ENCODE measurements at places on chromosomes 5 and 9.

DNA sequence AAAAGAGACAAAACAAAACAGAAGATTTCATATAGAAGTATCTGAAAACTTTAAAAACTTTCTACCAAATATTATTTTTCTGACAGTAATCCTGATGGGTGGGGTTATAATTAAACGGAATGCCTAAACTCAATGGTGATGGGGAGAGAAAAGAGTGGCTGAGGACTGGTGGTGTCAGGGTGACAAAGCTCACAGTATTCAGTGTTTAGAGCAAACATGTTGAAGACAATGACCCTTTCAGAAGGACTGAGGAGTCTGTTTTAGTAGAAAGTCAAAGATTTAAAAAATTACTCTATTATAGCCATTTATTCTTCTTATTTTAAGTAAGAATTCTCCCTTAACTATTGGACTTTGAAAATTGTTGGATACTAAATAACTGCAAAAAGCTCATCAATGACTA, 1144.0 kb downstream of the TAF11L14 start:
- DNase-seq: no peak

DNA sequence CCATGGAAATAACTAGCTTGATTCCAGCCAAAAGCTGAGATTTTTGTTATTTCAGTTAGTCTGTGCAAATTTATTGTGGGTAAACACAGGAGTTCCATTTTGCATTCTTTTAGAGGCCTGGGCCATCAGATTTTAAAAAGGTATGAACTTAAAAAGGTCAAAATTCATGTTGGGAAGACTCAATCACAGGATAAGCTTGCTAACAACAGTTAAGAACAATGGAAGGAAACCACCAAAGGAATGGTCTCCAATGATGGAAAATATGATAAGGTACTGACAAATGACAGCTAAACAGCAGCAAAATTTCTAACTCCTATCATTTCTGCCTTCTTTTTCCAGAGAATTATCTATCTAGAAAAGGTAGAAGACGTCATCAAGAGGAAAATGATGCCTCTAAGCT, 16.0 kb downstream of the ABITRAM start:
- DNase-seq: no peak

DNA sequence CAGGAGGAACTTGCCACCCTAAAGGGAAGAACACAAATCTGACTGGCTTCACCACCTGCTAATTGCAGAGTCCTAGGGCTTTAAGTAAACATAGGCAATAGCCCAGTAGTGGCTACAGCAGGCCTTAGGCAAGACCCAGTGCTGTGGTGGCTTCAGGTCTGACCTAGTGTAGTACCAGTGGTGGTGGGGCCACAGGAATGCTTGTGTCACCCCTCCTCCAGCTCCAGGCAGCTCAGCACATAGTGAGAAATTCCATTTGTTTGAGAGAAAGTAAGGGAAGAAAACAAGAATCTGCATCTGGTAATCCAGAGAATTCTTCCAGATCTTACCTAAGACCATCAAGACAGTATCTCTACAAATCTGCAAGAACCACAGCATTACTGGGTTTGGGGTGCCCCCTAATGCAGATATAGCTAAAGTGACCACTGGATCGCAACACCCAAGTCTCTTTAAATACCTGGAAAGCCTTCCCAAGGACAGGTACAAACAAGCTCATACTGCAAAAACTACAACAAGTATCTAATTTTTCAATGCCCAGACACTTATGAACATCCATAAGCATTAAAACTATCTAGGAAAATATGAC, 102.6 kb upstream of the TRPM3 start:
- no peak for DNase-seq

- no peak for DNase-seq
Observed at GRCh38 chr9:72564479-72565281, 43.3 kb downstream of the TMC1 start.

DNA sequence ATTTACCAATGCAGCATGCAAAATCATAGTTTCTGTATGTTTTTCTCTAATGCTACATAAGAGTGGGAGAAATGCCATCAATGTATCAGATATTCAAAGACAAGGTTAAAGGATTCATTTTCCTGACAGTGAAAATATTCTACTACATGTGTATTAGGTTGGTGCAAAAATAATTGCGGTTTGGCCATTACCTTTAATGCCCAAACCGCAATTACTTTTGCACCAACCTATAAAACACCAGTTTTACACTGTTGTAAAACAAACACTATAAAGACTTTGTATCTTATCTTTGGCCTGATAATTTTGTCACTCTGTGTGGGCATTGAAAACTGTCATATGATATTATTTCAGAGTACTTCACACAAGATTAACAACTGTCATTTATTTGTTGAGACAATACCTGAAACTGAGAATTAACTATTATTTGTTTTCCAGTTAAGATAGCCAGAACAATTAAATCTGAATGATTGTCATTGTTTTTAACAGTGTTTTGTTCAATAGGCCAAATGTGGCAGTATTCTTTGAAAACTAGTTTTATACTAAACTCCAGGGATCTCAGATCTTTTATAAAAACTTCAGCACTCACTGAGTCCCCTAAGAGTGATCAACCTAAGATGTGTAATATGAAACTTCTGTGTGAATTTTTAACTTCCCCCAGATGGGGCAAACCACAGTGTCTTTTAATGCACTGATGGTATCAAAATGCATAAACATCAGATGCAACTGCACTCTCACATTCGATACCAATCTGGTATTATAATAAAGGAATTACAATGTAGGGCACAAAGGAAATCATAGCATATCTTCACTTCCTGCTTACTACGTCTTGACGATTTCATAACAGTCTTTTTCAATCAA, 53.8 kb upstream of the FBN2 start:
- no peak for DNase-seq

GRCh38 chr9:112091810-112092209, 83.3 kb downstream of the SUSD1 start:
- DNase-seq: no peak

GRCh38 chr9:33180526-33181184, 13.5 kb upstream of the B4GALT1 start:
- DNase-seq: no peak

- DNase-seq: no peak
Observed at GRCh38 chr9:124768750-124769548, 2.2 kb downstream of the NR6A1 start.

DNA sequence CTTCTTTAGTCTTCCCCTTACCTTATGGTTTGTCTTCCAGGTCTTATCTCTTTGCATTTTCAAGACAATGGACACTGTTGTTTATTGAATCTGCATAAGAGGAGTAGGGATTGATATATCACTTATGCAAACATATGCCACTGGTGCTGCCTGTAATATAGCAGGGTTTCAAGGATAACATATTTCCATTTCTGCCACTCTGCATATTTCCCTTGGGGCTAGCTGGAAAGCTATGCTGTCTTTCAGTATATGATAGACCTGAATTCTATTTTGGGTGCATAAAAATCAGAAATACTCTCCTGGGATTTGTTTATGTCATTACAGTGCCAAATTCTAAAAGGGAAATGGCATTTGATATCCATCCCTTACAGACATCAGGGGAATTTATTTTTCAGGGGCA, 400.2 kb downstream of the TLR4 start:
- no peak for DNase-seq

DNA sequence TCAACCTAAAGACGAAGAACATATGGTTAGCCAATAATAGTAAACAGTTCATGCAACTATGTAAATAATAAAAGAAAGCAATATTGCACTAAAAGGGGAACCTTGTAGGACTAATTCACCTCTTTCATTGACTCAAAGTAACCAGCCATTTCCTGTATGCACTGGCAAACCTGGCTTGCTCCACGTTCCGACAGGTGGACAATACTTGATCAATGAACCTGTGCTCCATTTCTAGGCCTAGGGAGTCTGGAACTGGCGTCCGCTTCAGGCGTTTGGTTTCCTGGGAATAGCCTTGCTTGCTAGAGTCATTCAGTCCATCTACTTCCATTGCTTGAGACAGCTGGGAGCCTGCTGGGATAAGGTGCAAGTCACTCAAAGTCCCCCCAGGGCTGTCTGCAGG, 41.6 kb downstream of the PTAR1 start:
- no peak for DNase-seq

DNA sequence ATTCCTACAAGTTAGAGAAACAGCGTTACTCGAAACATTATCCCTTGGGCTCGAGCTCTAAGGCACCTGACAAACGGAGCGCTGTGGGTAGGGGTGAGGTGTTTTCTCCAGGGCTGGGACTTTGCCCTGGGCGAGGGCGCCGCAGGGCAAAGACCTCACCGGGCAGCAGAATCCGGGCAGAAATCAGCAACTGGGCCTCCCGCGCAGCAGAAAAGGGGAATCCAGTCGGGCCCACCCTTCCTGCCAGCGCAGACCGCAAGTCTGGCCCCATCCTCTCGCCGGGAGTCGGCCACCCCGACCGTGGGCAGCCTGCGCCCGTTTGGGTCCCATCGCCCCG, 430 bp upstream of the MSH3 start:
- DNase-seq: no peak

GRCh38 chr9:138103849-138104206, 226.2 kb downstream of the CACNA1B start:
- DNase-seq: no peak

DNA sequence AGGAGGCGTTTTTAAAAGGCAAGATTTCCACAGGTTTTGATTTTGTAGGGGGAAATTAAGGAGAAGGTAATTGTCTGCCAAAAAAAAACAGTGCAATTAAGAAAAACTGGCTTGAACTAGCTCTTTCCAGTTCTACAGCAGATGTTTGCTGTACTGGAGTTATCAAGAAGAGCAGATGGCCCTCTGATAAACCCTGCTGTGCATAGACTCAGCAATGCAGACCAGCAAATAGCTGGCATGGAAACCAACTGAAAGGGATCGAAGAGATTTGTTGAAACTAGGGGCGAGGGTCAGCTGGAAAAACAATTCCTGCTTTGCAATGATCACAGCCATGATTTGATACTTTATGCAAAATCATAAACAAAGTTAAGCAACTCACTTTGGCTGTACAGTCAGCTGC, 17.8 kb upstream of the BHMT start:
- DNase-seq: no peak

- DNase-seq: no peak
Observed at GRCh38 chr9:110135846-110136245, 72.1 kb downstream of the C9orf152 start.

DNA sequence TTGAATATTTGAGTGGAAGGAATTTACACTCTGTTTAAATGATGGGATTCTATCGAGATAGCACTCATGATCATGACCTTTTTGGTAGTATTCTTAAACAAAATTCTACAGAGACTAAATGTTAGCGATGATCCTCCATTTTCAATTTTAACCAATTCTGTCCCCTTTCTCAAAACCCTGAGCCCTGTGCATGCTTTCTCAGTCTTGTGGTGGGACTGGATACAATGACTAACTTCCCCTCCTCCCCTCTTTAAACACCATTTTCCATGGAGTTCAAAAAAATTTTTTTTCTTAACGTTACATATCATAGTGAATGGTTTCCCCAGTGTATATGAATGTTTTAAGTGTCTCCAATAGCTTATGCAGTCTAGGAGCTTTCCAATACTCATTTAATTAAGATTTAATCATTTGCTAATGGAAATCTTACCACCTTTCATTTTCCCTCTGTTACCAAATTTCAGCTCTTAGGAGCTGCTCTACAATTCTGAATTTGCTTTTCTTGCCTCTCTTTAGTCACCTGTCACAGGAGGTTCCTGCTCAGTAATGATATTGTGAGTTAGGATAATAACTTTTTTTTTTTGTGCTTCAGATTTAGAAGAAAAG, 101.2 kb downstream of the MAP1B start:
- DNase-seq: no peak

GRCh38 chr5:59538750-59539121, 354.8 kb downstream of the PDE4D start:
- DNase-seq: no peak

- DNase-seq: no peak
Observed at GRCh38 chr5:1068895-1069719, 42.8 kb downstream of the SLC12A7 start.

DNA sequence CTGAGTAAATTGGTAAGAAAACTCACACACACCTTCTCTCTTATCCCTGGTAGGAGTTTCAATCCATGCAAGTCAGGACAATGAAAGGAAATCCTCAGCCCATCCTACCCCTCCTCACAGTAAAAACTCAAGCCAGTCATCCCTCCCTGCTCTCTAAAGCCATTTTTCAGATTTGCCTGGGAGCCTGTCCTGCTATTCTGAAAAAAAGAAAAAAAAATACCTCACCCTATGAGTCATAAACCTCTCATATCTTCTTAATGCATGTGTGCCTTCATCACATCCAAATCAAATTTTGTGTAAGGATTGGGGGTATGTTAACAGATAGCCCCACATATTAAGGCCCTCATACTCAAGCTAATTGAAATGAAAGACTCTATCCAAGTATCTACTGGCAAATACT, 14.1 kb downstream of the UGT3A2 start:
- no peak for DNase-seq

GRCh38 chr9:134636149-134636507, 5.5 kb upstream of the COL5A1 start:
- no peak for DNase-seq

- DNase-seq: no peak
Observed at GRCh38 chr9:86672301-86672700, 275.0 kb downstream of the GAS1 start.

GRCh38 chr5:175378444-175379028, 65.4 kb downstream of the DRD1 start:
- no peak for DNase-seq

- no peak for DNase-seq
Observed at GRCh38 chr5:124172389-124173003, 573.9 kb downstream of the ZNF608 start.

DNA sequence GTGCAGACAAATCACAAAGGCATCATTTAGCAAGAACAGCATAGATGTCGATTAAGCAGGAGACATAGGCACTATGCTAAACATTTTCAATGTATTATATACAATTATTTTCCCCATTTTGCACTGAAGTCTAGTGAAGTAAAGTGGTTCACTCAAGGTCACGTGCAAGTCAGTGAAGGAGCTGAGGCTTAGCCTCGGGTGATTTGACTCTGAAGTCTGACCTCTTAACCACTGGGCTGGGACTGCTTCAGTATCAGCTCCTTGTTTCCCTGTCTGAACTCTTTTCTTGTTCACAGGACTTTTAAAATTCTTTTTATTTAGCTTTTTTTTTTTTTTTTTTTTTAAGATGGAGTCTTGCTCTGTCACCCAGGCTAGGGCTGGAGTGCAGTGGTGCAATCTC, 262.7 kb downstream of the DRD1 start:
- no peak for DNase-seq

- no peak for DNase-seq
Observed at GRCh38 chr5:181127907-181128626, 2.9 kb downstream of the OR2V1 start.

DNA sequence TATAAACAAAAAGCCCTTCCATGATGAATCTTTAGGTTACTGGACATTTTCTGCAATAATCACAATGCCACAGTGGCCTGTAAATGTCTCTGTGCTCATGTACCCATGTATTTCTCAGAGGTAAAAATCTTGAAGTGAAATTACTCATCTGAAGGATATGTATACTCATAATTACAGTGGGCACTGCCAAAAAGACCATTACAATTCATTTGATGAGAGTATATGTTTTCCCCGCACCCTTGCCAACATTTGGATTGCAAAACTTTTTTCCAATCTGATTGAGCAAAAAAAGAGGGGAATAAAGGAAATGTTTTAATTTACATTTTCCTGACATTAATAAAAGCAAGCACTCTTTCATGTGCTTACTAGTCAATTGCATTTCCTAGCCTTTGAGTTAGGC, 110.5 kb downstream of the EPB41L4A start:
- DNase-seq: no peak

- DNase-seq: no peak
Observed at GRCh38 chr5:149603210-149603609, 21.9 kb downstream of the ARHGEF37 start.

- DNase-seq: no peak
Observed at GRCh38 chr5:166188501-166189325, 2102.7 kb upstream of the WWC1 start.

All from T-cell (primary cell).